NCI-H1417 (cell line): ENCODE measurements at places on chromosomes 3 and 15.
A peak's percentile ranks its signal among the peaks of the same experiment; 100 is the strongest.

GRCh38 chr15:35288580-35288979 lies 203.5 kb upstream of the NANOGP8 start:
- no peak for DNase-seq

- no peak for DNase-seq
Observed at GRCh38 chr15:77119446-77119845, 48.5 kb upstream of the TSPAN3 start.

DNA sequence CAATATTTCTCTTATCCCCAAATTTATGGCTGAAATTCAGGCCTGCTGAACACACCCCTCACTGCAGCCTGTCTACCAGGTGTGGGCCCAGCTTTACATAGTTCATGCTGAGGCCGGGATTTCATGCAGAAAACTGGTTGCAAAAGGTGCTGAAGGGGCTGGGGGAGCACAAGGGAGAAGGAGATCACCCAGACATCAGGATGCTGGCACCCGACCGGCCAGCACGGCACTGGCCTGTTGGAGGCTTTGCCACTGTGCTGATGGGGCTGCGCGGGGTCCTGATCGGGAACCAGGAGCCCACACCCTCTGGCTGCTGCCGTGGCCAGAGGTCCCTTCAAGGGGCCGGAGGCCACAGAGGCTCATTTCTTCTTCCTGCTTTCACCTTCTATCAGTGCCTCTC lies 177.9 kb upstream of the C2CD4B start:
- no peak for DNase-seq

- no peak for DNase-seq
Observed at GRCh38 chr3:166810741-166811445, 569.2 kb downstream of the ZBBX start.

DNA sequence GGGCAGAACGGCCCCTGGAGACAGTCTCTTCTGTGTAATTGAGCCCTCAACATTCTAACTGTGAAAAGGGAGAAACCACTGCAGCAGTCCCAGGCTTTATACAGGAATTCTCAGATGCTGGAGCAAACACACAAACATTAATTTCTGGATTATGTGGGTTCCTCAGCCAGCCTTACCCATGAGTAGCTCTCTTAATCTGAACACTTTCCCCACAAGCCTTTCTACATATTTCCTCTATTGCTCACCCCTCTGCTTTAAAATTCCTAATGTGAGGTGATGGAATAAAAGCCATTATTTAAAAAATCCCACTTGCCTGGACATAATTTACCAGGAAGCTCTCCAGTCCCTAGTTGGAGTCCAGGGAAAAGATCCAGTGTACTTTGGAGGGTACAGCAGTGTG lies 139.0 kb downstream of the CTNNB1 start:
- no peak for DNase-seq

GRCh38 chr15:61527836-61528580 lies 298.9 kb upstream of the RORA start:
- peak; percentile 48 for DNase-seq

DNA sequence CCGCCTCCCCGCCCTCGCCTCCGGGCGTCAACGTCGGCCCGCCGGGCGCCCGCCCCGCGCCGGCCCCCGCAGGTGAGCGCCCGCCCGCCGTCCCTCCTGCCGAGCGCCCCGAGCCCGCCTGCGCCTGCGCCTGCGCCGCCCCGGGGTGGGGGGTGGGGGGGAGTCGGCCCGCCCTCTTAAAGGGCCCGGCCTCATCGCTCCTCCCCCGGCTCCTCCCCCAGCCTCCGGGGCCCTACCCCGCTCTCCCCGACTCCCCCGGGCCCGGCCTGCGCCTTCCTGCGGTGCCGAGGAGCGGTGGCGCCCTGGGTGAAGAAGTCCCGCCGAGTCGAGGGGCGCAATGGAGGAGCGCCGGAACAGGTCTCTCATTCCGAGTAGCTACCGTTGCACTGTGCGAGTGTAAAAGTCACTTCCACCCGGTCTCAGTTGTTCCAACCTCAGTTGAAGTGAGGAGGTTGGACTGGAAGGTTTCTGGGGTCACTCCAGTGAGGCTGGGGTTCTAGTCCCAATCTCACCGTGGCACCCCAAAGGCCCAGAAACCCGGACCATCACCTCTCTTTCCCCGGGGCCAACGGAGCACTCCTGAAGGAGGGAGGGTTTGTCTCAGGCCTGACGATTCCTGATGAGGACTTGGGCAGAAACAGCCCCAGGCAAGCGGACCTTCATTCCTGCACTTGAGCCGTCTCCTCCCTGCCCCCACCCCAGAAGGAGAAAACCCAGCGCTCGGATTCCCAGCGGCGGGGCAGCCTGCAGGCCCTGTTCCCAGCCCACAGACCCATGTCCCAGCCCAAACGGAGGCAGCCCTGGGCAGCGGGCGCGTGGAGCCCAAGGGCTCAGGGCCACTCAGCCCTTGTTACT lies 1.5 kb upstream of the TNK2 start:
- DNase-seq: peak; percentile 88

DNA sequence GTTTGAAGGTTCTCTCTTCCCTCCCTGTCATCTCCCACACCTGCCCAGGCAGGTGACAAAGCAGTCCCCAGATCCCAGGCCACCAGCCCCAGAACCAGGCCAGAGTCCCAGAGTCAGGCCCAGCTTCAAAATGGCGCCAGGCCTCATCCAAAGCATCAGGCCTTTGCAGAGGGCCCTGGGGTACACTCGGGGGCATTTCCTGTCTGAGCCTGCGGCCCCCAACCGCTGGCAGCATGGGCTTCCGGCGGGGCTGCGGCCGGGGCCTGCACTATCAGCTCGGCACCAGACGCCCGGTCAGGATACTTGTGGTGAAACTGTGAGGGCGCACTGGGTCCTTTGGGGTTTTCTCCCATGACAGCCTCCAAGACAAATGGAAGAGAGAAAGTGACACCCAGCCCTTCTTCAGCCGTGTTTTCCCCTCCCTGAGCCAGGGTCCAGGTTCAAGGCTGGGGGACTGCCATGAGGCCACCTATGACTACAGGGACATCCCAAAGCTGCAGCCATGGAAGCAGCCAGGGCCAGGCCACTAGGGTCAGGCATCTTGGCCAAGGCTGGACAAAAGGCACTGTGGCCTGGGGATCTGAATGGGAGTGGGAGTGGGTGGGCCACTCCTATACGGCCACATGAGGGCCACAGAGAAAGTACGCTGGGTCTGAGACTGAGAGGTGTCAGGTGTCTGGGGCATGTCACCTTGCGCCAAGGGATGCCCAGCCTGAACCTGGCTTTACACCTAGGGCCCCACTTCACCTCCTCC lies 33.9 kb downstream of the RPN1 start:
- no peak for DNase-seq
